Uterus (tissue), 4 donors: ENCODE measurements at places on chromosomes 11 and 22. TPM values are rescaled to one million over a fixed set of nuclear protein-coding genes. Genes with fewer than 3 reads are reported as not detected.

Gene MS4A15
- total RNA-seq: not detected

GRCh38 chr22:43226377-43227238 is 39.7 kb upstream of the TTLL12 start:
- DNase-seq: no peak

- no peak for DNase-seq
Measured at GRCh38 chr11:16352707-16353106, 3.6 kb downstream of the SOX6 start.

Gene TEX54
- total RNA-seq: not detected

DNA sequence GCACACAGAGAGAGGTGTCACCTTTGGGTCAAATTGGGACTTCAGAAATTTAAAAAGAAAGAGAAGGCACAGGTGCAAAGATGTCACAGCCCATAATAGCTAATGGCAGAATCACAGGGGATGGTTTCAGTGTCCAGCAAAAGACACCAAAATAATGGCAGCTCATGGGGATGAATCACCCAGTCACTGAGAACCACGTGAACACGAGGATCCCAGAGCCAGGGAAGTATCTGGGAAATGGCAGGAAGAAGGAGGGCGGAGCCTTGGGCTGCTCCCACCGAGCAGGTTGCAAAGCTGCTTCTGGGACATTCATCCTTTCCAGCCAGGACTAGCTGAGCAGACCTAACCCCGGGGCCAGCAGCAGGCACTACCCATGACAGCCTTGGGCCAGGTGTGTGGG is 45.6 kb downstream of the TRMU start:
- no peak for DNase-seq

GRCh38 chr22:46085828-46086576 is 64.3 kb upstream of the PPARA start:
- DNase-seq: peak; percentile 85
